Esophagus muscularis mucosa (tissue), 4 donors: ENCODE measurements at places on chromosomes 3 and 15. TPM values are rescaled to one million over a fixed set of nuclear protein-coding genes. Genes with fewer than 3 reads are reported as not detected.
A peak's percentile ranks its signal among the peaks of the same experiment; 100 is the strongest.

GRCh38 chr15:62899090-62899493 lies 143.5 kb upstream of the TPM1 start:
- no peak overlapping the region for H3K4me3 ChIP-seq
- H3K27ac ChIP-seq, result peak overlapping the region; percentile 95
- DNase-seq, result no peak

DNA sequence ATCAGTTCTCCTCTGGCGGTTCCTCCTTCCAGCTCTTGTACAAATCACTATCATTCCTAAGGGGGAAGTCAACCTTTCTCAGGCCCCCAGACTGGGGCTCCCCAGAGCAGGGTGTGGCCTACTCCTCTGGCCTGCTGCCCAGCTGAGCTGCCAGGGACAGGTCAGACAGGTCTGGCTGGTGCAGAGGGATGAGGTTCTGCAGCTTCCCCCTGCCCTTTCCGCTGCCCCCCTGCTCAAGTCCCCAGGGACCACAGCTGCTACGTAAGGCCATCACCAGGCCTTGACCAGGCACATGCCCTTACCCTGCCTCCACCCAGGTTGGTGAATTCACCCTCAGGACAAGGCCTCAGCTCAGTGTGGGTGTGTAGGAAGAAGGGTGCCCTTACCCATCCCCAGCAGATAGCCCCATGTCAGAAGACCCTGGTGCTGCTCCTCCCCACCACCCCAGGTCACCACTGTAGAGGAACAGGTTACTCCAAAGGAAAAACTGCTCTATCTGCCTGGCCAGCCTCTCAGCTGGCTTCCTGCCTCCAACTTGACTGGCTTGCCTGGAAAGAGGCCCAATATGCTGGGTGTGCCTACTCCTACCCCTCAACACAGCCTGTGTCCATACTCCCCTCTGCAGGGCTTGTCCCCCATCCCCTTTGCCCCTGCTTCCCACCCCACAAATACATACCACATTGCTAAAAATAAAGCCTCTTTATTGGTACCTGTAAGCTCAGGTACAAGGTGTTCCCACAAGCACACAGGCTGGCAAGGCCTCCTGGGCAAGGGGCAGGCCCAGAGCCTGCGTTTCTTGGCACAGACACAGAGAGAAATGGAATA lies 12.0 kb downstream of the CSRNP1 start:
- H3K27me3 ChIP-seq, result no peaks in the 10 kb centered on the region
- no peak for DNase-seq
- H3K4me1 ChIP-seq, result peaks cover 68% of the 10 kb centered on the region
- H3K4me3 ChIP-seq, result no peak overlapping the region
- peak overlapping the region; percentile 40 for H3K27ac ChIP-seq

DNA sequence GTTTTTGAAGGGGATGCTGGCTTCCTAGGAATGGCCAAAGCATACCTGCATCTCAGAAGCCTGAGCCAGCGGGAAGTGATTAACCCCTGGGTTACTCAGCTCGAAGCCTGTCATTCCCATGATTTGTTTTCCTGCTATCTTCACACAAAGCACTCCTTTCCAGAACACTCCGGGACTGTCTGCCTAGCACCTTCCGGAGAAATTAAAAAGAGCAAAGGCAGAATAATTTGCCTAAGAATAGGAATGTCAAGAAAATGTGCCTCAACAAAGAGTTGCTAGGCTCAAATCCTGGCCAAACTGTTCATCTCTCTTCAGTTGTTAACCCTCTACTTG lies 34.1 kb downstream of the TPM1 start:
- H3K4me1 ChIP-seq, result peaks cover 91% of the 10 kb centered on the region
- no peak for DNase-seq
- H3K27me3 ChIP-seq, result no peaks in the 10 kb centered on the region
- H3K36me3 ChIP-seq, result no peaks in the 10 kb centered on the region
- no peak overlapping the region for H3K4me3 ChIP-seq

GRCh38 chr15:82298520-82298919 lies 35.9 kb downstream of the SAXO2 start:
- H3K4me1 ChIP-seq, result no peaks in the 10 kb centered on the region
- no peak overlapping the region for H3K4me3 ChIP-seq
- no peak overlapping the region for H3K27ac ChIP-seq

DNA sequence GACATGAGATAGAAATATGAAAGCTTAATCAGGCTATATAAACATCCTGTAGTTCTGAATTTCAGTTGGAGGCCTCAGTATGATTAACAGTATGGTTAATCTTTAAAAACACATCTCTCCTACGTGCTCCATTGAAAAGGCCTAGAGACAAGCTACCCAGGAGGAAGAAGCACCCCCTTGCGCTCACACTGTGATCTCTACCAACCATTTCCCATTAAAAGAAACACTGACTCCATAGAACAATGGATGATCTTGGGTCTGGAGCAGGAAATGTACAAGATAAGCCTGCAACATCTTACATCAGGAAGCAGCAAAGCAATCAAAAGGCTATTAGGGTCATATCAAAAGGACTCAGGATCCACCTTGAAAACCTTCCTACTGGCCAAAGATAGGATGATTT lies 3.4 kb upstream of the EOGT start:
- H3K4me1 ChIP-seq, result peaks cover 25% of the 10 kb centered on the region
- H3K27ac ChIP-seq, result no peak overlapping the region
- H3K36me3 ChIP-seq, result peaks cover 4% of the 10 kb centered on the region
- no peaks in the 10 kb centered on the region for H3K27me3 ChIP-seq
- H3K4me3 ChIP-seq, result no peak overlapping the region

- H3K27me3 ChIP-seq, result no peaks in the 10 kb centered on the region
- no peaks in the 10 kb centered on the region for H3K36me3 ChIP-seq
- peaks cover 6% of the 10 kb centered on the region for H3K4me1 ChIP-seq
Measured at GRCh38 chr3:183274609-183275008, 21.6 kb downstream of the B3GNT5 start.

EXD1 gene
- not detected for total RNA-seq

GRCh38 chr3:39810647-39811161 lies 1.3 kb downstream of the MYRIP start:
- peaks cover 21% of the 10 kb centered on the region for H3K27me3 ChIP-seq
- no peak overlapping the region for H3K27ac ChIP-seq
- no peaks in the 10 kb centered on the region for H3K36me3 ChIP-seq

DNA sequence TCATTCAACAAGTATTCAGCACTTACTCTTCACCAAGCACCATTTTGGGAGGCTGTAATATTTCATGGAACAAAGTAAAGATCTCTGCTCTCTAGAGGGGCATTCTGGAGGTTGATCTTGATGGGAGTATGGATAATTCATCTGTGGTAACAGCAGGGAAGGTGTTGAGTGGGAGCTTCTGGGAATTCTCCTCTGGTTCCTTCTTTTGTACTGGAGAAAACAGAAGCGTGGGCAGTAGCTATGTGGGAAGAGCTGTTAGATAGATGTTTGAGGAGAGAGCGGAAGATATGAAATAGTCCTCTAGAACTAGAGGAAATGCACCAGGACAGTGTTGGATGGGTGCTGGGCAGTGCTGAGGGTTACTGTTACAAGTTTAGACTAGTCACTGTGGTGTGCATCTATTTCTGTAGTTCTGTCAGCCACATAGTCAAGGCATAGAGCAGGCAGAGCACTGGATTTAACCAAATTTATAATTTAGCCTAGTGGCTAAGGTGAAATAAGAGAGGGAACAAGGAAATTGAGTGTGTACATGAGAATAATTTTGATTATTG lies 9.6 kb downstream of the NMD3 start:
- H3K27me3 ChIP-seq, result no peaks in the 10 kb centered on the region
- H3K4me3 ChIP-seq, result no peak overlapping the region
- no peak overlapping the region for H3K27ac ChIP-seq
- no peaks in the 10 kb centered on the region for H3K4me1 ChIP-seq

DNA sequence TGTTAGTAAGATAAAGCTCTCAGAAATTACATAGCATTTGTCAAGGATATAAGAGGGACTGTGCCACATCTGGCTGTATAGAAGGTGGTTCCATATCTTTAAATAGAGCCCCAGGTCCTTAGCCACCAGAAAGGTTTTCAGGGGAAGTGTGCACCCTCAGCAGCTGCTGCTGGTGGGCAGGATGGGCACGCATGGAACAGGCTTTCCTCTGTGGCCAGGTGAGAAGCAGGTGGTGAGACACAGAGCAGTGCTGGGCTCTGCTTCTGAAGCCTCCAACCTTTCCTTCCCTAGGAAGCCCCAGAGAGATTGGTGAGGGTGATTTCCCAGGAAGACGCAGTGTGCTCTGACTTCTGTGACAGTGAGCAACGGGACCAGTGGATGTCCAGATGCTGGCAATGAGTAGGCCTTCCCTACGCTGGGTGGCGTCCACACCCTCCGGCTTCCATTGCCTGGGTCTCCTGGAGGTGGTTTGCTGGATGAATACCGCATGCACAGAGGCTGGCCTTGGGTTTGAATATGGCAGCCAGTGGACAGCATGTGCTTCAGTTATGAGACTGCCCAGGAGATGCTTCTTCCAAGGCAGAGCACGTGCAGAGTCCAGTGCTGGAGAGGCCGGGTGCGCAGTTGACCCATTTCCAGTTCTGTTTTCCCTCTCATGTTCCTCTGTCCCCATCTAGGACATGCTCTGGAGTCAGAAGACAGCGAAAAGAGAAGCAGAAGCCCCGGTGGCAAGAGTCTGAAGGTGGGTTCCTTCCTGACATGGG lies 52.7 kb upstream of the POLG start:
- H3K4me1 ChIP-seq, result no peaks in the 10 kb centered on the region
- no peaks in the 10 kb centered on the region for H3K27me3 ChIP-seq
- H3K4me3 ChIP-seq, result no peak overlapping the region
- no peak for DNase-seq
- no peaks in the 10 kb centered on the region for H3K36me3 ChIP-seq
- no peak overlapping the region for H3K27ac ChIP-seq

- no peaks in the 10 kb centered on the region for H3K36me3 ChIP-seq
- H3K27me3 ChIP-seq, result no peaks in the 10 kb centered on the region
- H3K4me1 ChIP-seq, result peaks cover 6% of the 10 kb centered on the region
- no peak overlapping the region for H3K27ac ChIP-seq
- no peak overlapping the region for H3K4me3 ChIP-seq
- no peak for DNase-seq
Measured at GRCh38 chr15:38559131-38559530, 5.5 kb downstream of the RASGRP1 start.

TRPM1 gene
- total RNA-seq, result not detected

- H3K36me3 ChIP-seq, result no peaks in the 10 kb centered on the region
- no peak overlapping the region for H3K27ac ChIP-seq
- no peaks in the 10 kb centered on the region for H3K4me1 ChIP-seq
- H3K27me3 ChIP-seq, result no peaks in the 10 kb centered on the region
Measured at GRCh38 chr3:118487734-118488133, 546.9 kb downstream of the IGSF11 start.

GRCh38 chr3:186931532-186932280 lies 1.4 kb downstream of the ST6GAL1 start:
- peaks cover 24% of the 10 kb centered on the region for H3K27me3 ChIP-seq
- DNase-seq, result no peak
- H3K36me3 ChIP-seq, result no peaks in the 10 kb centered on the region
- H3K4me1 ChIP-seq, result peaks cover 45% of the 10 kb centered on the region

GMNC gene
- total RNA-seq, result not detected

DNA sequence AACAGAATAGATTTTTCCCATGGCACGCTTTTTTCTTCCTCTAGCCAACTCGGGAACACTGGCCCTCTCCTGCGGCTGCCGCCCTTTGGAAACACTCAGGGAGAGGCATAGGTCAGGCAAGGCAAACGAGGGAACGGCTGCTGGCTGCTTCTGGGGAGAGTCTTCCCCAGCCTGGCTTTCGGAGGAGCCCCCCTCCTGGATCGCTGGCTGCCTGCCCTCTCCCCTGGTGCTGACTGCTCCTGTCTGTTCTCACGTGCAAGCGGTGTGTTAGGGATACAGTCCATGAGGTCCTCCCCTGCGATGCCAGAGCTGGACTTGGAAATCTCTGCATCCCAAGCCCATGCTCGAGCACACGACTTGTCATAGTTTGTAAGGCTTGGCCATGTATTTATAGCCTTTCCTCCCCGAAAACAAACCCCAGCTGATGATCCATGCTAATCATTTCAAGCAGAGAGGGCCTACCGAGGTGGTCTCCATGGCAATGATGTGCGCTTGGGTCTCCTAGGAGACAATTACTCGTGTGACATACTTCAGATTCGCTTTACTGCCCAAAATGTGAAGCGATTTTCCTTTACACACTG lies 315.6 kb upstream of the ATP10A start:
- DNase-seq, result peak; percentile 62
- no peaks in the 10 kb centered on the region for H3K36me3 ChIP-seq
- no peak overlapping the region for H3K27ac ChIP-seq
- H3K4me3 ChIP-seq, result no peak overlapping the region
- no peaks in the 10 kb centered on the region for H3K4me1 ChIP-seq

- peak overlapping the region; percentile 79 for H3K27ac ChIP-seq
- DNase-seq, result no peak
- no peaks in the 10 kb centered on the region for H3K36me3 ChIP-seq
- peaks cover 15% of the 10 kb centered on the region for H3K4me1 ChIP-seq
- H3K27me3 ChIP-seq, result no peaks in the 10 kb centered on the region
Measured at GRCh38 chr3:58237941-58238681, 519 bp downstream of the ABHD6 start.

DNA sequence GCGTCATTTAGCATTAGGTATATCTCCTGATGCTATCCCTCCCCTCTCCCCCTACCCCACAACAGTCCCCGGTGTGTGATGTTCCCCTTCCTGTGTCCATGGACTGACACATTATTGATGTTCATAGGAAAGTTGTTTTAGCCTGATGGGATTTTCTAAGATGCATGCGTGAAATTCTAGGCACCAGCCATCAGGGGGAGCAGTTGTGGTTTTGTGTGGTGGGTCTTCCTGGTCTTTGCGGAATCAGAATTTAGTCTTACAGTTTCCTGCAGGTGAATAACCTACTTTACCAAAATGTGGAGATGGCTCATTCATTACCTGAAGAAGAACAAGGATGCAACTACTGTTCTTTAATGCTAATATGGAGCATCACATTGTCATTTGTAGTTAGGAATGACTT lies 455.0 kb upstream of the THBS1 start:
- H3K4me1 ChIP-seq, result peaks cover 21% of the 10 kb centered on the region
- H3K27ac ChIP-seq, result no peak overlapping the region
- no peaks in the 10 kb centered on the region for H3K27me3 ChIP-seq
- no peaks in the 10 kb centered on the region for H3K36me3 ChIP-seq

DNA sequence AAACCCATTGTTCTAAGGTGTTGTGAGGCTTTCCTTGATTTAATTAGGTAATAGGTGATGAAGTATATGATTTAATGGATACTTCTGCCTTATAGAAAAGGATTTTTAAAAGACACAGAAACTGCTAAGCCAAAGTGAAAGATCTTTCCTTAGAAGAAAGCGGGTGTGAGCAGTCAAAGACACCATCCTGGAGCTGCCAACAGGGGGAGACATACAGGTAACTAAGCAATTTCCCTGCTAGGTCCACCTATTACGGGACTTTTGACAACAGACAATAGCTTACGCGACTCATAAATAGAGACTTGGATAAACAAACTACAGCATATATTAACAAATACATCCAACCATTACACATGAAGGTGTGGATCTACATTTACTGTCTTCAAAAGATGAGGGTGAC lies 669.5 kb downstream of the SQOR start:
- H3K27me3 ChIP-seq, result peaks cover 5% of the 10 kb centered on the region
- H3K4me1 ChIP-seq, result no peaks in the 10 kb centered on the region
- no peaks in the 10 kb centered on the region for H3K36me3 ChIP-seq
- H3K4me3 ChIP-seq, result no peak overlapping the region
- no peak overlapping the region for H3K27ac ChIP-seq
- no peak for DNase-seq

- H3K4me3 ChIP-seq, result no peak overlapping the region
- no peak for DNase-seq
- H3K4me1 ChIP-seq, result no peaks in the 10 kb centered on the region
- no peak overlapping the region for H3K27ac ChIP-seq
- H3K36me3 ChIP-seq, result no peaks in the 10 kb centered on the region
- no peaks in the 10 kb centered on the region for H3K27me3 ChIP-seq
Measured at GRCh38 chr3:50415061-50415460, 55.7 kb upstream of the TMEM115 start.

GRCh38 chr15:67331676-67332075 lies 77.1 kb downstream of the IQCH start:
- DNase-seq, result no peak
- no peaks in the 10 kb centered on the region for H3K27me3 ChIP-seq
- no peak overlapping the region for H3K4me3 ChIP-seq
- no peaks in the 10 kb centered on the region for H3K4me1 ChIP-seq
- H3K27ac ChIP-seq, result no peak overlapping the region

ZNF639 gene
- 50.0 TPM for total RNA-seq

FANCD2OS gene
- total RNA-seq, result not detected
